Keratinocyte (primary cell): ENCODE measurements at places on chromosomes 1 and 21. TPM values are rescaled to one million over a fixed set of nuclear protein-coding genes. Genes with fewer than 3 reads are reported as not detected.

Gene TNN
- not detected in 3 replicates for polyA plus RNA-seq

- DNase-seq = no peak
These were observed 3.1 kb downstream of the CTBS start for GRCh38 chr1:84571150-84571535.

Gene CCDC185
- not detected in 3 replicates for polyA plus RNA-seq

Gene GPX7
- polyA plus RNA-seq = 0.40 to 0.49 TPM (median 0.42 TPM) in 3 replicates

GRCh38 chr1:192993426-192994085 is 65.6 kb downstream of the UCHL5 start:
- DNase-seq = no peak

Gene RBM8A
- polyA plus RNA-seq = 111 to 209 TPM (median 194 TPM) in 3 replicates

Gene HES4
- polyA plus RNA-seq = 3.0 to 14.7 TPM (median 3.1 TPM) in 3 replicates

DNA sequence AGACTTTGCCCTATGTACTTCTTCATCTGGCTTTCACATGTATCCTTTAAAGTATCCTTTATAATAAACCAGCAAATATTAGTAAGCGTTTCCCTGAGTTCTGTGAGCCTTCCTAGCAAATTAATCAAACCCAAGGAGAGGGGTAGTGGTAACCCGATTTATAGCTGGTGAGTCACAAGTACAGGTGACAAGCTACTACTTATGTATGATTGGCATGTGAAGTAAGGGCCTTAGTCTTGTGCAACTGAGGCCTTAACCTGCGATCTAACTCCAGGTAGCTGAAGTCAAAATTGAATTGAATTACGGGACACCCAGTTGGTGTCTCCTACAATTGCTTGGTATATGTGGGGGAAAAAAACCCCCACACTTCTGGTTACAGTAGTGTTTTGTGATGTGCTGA is 26.0 kb downstream of the SLC16A1 start:
- DNase-seq = no peak

DNA sequence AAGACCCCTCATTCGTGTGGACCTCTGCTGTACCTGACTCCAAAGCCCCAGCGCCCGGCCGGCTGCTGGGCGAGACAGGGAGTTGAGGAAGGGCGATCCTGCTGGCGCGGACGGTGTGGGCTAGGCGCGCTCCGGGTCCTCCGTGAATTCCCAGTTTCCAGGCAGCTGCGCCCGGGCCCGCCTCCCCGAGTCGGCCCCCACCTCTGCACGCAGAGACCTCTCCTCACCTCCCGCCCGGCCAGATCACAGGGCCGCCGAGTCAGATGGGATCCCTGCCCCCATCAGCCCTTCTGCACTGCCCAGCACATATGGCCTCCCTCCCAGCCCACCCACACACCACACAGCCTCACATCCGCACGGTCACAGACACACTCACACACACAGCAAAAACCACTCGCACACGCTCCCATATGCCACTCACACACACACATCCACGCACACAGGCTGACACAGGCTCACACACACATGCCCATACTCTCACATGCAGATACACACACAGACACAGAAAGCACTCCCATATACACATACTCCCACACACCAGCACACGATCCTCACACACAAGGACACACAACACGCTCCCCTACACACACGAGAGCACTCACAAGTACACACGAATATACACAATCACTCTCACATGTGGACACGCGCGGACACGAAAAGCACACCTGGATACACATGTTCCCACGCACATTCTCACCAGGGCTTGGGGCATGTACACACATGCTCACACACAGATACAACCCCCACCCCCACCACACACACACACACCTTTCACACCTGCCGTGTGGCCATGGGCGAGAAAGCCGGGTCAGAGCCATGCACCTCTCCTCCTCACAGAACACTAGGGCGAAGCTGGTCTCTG is 7.2 kb upstream of the GUCA2B start:
- peak; percentile 32 for DNase-seq

DNA sequence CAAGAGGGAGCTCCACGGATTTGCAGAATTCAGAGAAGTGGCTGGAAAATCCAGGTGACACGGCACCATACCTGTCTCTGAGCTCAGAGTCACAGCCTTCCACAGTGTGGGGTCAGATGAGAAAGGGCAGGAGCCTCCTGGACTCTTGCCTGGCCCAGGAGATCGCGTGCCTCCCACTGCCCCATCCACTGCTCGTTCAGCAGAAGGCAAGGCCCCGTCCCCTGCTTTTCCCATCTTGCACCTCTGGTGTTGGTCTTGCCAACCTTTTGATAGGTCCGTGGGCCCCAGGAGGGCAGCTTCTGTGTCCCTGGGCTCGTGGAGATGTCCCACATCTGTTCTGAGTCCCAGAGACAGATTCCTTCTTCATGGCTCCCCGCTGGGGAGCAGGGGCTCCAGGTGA is 83.7 kb upstream of the VAMP3 start:
- DNase-seq = no peak

Gene RBBP4
- polyA plus RNA-seq = 37.6 to 87.4 TPM (median 61.5 TPM) in 3 replicates

DNA sequence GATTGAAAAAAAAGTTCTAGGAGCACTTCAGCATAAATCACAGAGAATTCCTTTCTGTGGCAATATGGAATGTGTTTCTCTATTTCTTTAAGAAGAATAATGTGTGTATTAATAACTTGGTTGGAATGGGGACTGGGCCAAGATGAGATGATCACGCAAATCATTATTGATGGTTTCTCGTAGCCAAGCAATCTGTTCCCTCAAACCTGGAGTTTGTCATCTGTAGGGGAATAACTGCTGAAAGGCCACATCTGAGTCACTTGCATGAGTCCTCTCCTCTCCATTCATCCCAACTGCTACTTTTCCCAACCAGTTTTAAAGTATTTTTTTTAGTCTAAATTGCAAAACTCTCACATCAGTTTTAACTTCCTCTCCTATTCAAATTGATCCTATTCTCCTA is 480.4 kb downstream of the PLPP3 start:
- no peak for DNase-seq

GRCh38 chr1:6245086-6245868 is 1.3 kb downstream of the HES3 start:
- DNase-seq = peak; percentile 41
